ENCODE measurements at places on chromosomes 2 and 18.

DNA sequence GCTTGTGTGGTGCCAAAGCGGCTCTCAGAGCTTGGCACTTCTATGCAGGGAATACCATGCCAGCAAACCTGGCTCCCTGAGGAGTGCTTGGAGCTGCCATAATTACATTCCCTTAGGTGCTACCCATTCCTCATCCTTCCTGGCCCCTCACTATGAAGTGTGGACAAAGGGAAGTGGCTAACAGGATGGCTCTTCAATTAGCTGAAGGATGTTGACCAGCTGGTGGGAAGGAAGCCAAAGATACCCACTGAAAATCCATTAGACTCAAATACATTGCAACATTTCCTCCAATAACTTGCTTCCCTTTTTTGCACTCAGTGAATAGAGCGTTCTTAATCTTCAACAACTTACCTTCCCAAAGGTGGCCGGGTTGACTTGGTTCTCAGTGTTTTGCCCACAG is 8.5 kb downstream of the RFX8 start:
- no peak for DNase-seq

GRCh38 chr18:45658756-45659155 is 43.5 kb downstream of the SLC14A2 start:
- no peak for DNase-seq

- no peak for DNase-seq
These were observed 58.7 kb downstream of the AFTPH start for GRCh38 chr2:64582774-64583340.

DNA sequence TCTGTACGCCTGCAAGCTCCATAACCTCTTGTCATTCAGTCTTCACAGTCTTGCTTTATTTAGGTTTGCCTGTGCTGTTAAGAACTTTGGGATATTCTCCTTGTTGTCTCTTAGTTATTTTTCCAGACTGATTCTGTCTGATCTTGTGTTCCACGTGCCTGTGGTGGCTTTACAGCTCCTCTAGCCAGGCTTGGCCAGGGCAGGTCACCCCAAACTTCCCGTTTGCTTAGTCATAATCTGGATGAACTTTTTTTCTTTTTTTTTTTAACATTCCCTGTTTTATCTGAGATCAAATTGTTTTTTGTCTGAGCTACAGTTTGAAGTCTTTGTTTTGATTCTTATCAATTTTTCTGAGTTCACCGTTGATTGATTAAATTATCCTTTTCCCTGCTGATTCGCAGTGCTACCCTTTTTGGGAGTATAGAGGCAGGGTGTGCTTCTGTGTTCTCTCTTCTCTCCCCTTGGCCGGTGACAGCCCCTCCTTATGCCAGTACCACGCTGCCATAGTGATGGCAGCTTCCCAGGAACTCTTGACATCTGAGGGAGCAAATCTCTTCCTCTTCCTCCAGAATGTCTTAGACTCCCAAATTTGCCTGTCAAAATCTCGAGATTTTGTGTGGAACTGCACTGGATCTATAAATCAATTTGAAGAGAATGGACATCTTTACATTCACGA is 2.5 kb downstream of the SP100 start:
- DNase-seq: no peak

DNA sequence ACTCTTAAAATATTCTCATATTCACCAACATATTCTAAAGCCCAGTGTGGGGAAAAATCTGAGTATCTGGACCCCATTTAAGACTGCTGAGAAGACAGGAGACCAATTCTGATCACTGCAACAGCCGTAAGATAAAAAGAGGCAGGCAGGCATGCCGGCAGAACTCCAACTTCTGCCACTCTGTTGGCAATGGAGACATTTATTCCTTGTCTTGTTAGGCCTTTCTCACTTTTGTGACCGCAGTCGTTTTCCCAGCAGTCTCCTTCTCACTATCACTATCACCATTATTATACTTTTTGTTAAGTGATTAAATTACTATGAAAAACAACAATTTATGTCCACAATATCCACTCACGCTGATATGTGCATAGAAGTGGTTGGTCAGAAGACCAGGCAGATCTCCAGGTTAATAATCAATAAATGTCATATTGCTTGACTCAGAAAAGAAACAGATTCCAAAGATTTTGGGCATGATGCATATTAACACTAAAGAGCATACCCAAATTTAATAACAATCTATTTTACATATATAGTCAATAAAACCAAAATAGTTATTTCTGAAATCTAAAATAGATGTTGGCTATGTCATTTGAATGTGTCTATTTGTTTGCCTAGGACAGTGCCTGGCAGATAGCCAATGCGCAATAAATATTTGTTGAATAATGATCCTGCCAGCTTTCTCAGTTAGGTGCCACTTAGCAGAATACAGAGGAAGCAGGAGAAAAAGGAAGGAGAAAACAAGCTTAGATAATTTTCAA is 38.2 kb downstream of the SESTD1 start:
- DNase-seq: no peak

DNA sequence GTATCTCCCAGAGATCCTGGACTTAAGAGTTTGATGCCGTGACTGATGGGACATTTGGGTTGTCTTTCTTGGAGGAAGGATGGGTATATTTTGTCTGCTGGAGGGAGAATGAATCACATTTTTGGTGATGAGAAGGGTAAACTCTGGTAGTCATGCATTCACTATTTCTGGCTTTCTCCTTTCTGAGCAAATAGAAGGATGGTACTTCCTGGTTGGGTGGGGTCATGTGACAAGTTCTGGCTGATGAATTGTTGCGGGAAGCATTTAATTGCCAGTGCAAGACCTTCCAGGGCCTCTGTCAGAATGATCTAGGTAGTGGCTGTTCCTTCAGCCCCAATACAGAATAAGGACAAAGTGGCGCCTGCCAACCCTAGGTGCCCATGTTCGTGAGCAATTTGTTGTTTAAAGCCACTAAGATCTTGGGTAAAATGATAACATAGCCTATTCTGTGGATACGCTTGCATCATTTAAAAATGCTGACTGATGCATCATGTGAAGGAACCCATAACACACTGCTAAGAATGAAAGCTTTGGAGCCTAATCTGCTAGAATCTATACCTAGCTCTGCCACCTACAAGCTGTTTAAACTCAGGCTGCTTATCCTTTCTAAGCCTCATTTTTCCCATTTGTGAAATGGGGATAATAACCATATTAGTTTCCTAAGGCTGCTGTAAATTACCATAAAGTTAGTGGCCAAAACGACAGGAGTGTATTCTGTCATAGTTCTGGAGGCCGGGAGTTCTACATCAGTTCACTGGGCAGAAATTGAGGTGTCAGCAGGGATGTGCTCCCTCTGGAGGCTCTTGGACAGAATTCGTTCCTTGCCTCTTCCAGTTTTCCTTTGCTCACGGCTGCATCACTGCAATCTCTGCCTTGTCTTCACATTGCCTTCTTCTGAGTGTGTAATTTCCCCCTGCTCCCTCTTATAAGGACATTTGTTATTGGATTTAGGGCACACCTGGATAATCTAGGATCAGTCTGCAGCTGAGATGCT is 281.3 kb downstream of the AGPS start:
- DNase-seq: no peak

GRCh38 chr2:207724113-207724512 is 12.7 kb downstream of the CCNYL1 start:
- DNase-seq: no peak

DNA sequence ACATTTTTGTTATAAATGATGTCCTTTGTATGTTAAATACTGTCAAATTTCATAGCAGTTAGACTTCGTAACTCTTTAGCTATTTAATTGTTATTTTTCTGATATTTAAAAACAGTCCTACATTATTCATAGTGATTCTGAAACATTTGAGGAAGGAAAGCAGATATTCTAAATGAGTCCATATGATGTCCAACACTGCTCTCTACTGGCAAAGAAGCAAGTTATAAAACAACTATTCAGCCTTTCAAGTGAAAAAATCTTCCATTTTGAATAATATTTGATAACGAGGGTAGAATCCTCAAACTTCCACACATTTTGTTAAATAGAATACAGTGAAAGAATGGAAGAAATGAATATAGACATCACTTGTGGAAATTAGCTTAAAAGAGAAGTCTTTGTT is 220.8 kb downstream of the GULP1 start:
- DNase-seq: no peak

DNA sequence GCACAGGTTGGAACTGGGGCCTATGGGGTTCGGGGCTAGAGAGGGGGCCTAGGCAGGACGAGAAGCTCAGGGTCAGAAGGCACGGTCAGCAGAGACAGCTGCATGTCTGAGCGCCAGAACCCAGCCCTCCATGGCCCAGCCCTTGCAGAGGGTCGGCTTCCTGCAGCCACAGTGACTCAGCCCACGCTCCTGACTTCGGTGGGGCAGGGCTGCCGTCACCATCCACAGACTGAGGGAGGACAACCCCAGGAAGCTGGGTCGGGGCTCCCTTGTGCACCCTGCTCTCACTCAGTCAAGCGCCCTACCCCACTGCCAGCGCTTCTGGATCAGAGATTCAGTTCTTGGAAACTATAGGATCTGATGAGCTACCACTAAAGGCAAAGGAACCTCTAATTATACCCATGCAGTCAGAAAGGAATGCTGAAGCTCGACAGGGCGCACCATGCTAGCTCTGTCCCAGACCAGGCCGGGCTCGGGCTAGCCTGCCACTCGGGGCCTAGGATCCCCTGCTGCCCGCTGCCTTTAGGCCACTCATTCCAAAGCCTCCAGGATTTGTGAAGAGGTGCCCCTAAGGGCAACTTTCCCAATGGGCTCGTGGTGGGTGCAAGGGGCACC is 3.0 kb downstream of the ACTR1B start:
- DNase-seq: no peak

GRCh38 chr18:6487968-6488367 is 73.3 kb upstream of the L3MBTL4 start:
- DNase-seq: no peak

GRCh38 chr2:148719941-148720436 is 75.4 kb downstream of the EPC2 start:
- no peak for DNase-seq

- DNase-seq: no peak
These were observed 342.1 kb downstream of the PLCL1 start for GRCh38 chr2:198146346-198146940.

Data from CD4-positive, alpha-beta T cell treated with Interleukin-4 for 1 hour (primary cell).